Prostate gland (tissue), 2 donors: ENCODE measurements at places on chromosomes 4 and X. TPM values are rescaled to one million over a fixed set of nuclear protein-coding genes. Genes with fewer than 3 reads are reported as not detected.

GRCh38 chr4:72568959-72569718 lies at the start of gene ADAMTS3:
TSS of gene ADAMTS3 (minus strand) at chr4:72569221. CDS start at chr4:72568762, 459 bp downstream.
- DNase-seq = peak; percentile 59

GRCh38 chr4:83932750-83933391 lies 397.0 kb downstream of the GPAT3 start:
- DNase-seq = no peak

DNA sequence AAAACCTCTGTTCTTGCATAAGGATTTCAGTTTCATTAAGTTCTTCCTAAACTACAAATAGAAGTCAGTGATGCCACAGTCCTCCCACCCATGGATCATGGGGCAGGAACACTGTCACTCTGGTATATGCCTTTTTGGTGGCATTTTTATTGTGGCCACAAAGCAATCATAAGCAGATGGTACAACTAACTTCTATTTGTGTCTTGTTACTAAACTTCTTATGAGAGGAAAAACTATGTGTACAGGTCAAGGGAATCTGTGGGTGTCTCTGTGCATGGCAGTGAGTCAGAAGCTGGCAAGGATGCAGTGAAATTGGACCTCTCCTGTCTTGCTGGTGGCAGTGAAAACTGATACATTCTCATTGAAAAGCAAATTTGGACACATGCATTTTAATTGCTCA lies 245.0 kb upstream of the GPC4 start:
- DNase-seq = no peak

DNA sequence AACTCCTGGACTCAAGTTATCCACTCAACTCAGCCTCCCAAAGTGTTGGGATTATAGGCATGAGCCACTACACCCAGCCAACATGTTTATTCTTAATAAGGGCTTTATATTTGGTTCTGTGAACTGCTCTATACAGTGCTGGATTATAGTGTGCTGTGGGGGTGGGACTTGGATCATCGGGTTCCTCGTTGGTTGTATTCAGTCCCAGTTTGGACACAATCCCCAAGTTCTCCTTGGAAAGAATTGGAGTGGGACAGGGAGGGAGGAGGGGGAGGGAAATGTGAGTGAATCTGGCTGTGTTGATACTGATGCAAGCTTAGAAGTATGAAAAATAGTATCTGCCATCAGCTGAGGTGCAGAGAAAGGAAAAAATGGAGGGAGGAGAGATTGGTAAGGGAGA lies 121.3 kb downstream of the KIT start:
- no peak for DNase-seq

DNA sequence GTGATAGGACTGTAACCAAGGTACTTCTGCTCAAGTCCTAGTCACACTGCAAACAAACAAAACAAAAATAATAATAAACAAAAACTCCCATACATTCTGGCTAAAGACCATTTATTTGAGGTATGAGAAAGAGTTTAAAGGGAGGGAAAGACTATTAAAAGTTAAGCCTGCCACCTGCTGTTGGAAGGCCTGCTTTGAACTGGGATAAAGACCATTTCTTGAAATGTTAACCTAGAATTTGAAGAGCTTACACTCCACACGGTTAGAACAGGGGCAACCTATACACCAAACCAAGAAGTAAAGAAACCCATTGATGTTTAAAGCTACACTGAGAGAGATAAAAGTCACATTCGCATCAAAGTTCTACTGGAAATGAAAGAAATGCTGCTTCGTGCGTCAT lies 548.7 kb upstream of the DIPK2B start:
- DNase-seq = no peak

DNA sequence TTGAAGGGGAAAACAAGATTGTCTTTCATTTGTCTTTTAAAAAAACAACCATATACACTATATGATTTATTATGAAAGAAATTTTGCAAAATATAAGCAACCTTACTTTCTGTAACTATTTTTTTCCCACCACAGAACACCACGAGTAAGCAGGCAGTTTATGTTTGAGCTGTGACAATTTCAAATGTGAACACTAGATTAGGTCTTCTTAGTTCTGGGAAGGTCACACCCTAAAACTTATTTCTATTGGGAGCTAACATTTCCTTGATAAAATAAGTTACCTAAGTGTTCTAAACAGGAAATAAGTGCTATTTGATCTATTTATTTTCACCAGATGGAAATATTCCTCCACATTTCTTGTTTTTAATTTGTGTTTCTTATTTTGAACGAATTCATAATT lies 50.6 kb downstream of the PCDH7 start:
- DNase-seq = no peak

Gene FAM9B
- total RNA-seq = not detected

Gene RNF4
- 33.9 TPM for total RNA-seq

Gene SPIN2A
- total RNA-seq = 0.23 TPM
